AML-193 (cell line): ENCODE measurements at places on chromosomes 7 and 10.
A peak's percentile ranks its signal among the peaks of the same experiment; 100 is the strongest.

- no peak for DNase-seq
Observed at GRCh38 chr10:113476191-113476590, 76.7 kb upstream of the HABP2 start.

DNA sequence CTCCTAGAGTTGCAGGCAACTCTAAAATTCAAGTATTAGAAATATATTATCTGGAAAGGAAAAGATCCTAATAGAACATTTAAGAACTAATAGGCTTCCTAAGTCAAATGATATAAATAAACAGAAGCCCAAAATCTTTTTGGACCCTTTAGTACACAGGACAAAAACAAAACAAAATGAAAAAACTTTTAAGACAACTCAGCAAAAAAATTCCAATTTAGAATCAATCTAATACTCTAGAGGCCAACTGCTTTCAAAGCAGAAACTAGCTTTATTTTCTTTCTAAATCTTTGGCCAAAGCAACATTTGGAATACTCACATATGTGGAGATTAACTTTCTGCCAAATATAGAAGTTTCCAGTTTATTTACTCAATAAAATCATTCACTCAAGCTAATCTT is 65.2 kb downstream of the CALCR start:
- no peak for DNase-seq

- no peak for DNase-seq
Observed at GRCh38 chr7:79529881-79530235, 76.4 kb upstream of the MAGI2 start.

DNA sequence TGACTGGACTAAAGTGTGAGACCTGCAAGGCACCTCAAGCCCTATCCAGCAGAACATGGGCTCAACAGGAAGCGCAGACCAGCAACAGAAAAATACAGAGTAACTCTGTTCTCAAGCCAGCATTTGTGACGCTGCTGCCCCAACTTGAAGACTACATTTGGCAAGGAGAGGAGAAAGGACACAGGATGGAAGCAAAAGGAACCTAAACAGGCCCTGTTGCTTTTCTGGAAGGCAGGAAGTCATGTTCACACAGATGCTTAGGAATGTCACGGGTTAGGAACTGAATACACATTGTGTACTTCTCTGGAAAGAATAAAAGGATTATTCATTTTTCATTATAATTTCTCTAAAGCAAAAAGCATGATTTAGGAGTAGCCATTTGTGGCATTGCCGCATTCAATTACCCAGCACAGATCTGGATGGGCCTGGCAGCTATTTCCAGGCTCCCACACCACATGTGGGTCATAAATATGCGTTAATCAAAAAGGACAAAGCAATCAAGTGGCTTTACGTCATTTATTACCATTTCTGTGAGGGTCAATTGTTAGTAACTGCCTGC is 19.8 kb upstream of the TOMM7 start:
- DNase-seq = no peak

DNA sequence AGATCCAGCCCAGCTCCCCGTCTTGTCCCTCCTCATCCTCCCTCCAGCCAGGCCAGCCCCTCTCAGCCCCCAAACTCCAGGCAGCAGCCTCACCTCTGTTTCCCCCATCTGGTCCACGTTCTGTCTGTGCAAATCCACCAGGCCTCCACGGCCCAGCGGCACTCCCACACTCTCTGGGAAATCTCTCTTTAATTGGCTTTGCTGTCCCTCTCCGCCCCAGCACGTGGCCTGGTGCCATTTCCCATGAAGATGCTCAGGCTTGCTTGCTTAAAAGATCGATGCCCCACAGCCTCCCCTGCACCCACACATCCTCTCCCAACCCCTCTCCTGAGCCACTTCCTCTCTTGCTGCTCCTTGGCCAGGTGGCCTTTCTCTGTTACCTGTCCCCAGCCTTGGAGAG is 39.3 kb downstream of the PRF1 start:
- no peak for DNase-seq

GRCh38 chr7:91892821-91893340 is 12.4 kb upstream of the MTERF1 start:
- no peak for DNase-seq

DNA sequence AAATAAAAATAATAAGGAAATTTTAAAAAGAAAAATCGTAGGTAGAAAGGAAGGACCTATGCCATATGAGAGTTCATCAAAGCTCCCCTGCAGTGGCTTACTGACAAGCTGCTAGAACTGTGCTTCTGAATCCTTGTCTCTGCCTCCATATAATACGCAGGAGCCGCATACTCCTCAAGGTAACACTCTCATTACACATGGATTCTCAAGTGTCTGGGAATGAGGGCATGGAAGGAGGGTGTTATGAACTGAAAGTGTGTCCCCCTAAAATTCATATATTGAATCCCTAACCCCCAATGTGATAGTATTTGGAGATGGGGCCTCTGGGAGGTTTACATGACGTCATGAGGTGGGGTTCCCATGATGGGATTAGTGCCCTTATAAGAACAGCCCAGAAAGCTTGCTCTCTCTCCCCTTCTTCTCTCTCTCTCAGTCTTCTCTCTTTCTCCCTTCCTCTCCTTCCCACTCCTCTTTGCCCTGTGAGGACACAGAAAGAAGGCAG is 35.2 kb downstream of the CREB3L2 start:
- DNase-seq = no peak

DNA sequence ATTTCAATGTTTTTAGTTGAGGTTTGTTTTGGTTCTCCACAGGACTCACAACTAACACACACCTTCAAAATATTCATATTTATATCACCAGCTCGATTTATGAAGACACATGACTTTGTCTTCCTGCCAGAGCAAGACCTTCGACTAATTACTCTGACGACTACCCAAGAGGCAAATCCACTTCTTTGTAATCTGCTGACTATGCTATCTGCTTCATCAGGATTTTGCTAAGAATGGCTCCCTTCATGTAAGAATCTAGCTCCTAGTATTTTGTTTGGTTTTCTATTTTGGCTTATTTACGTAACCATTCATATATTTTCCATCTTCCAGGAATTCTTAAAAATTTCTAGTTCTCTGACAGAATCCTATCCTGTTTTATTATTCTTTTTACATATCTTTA is 93.0 kb downstream of the BRAF start:
- no peak for DNase-seq

DNA sequence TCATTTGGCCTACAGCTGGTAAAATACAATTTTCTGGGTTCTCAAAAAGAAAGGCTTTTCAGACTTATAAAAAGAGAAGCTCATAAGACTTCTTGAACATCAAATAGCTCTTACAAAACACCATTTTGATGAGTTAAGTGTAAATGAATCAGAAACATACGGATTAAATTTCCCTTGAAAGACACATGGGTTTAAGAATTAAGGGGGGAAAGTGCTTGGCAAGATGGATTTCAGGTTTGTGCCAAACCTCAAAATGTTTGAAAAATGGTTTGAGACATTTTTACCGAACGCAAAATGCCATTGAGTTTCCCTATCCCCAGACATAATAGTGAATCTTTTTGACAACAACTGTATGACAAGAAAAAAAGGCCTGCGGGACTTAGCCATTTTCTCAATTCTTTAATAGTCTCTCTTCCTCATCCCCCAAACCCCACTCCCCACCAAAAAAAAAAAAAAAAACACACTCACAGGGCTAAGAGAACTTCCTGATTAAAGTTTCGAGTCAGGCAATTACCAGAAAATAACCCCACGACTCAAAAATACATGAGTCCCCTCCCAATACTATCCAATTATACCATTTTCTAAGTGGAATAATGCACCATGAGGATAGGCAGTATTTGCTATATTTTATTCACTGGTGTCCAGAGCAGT is 260.1 kb downstream of the TRIL start:
- no peak for DNase-seq

GRCh38 chr10:126090911-126091728 is 194.8 kb downstream of the FANK1 start:
- DNase-seq = no peak

DNA sequence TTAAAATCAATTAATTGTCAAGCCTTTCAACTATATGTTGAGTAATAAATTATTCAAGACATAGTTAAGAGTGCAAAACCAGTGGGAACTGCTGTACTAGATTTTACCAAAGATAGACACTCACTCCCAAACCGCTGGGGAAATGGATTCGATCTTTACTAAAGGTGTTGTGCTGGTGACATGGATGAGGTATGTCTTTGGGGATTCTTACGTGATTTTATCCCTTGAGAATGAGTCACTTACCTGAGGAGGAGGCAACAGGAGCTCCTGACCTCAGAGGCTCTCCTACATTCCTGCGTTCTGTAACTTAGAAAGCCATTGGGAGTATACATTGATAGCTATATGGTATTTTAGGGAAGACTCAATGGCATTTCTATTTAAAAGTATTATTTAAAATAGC is 165.5 kb downstream of the PKD1L1 start:
- DNase-seq = no peak

DNA sequence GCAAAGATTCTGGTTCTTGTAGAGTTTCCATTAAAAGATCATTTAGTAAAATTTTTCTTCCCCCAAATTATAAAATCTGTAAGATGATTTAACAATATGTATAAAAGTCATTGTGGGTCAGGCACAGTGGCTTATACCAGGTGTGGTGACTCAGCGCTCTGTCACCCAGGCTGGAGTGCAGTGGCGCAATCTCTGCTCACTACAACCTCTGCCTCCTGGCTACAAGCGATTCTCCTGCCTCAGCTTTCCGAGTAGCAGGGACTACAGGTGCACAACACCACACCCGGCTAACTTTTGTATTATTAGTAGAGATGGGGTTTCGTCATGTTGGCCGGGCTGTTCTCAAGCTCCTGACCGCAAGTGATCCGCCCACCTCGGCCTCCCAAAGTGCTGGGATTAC is 68.0 kb downstream of the SEPTIN14 start:
- DNase-seq = no peak

GRCh38 chr10:132518572-132519381 is 18.8 kb upstream of the INPP5A start:
- no peak for DNase-seq

- no peak for DNase-seq
Observed at GRCh38 chr7:111027396-111027795, 63.5 kb upstream of the LRRN3 start.

DNA sequence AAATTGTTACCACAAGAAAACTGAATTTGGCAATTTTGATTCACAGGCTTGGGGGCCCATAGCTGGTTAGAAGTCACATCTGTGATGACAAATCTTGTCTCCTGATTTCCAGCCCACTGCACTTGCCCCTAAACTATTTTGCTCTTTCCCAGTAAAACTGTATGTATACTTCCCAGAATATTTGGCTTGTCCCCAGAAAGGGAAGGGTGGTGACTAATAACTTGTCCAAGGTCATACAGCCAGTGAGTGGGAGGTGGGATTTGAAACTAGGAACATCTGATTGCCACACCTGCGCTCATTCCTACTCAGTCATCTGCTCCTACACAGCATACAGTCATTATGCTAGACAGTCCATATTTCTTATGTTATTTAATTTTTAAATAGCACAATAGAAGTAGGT is 304.5 kb downstream of the SDHAF3 start:
- DNase-seq = no peak

DNA sequence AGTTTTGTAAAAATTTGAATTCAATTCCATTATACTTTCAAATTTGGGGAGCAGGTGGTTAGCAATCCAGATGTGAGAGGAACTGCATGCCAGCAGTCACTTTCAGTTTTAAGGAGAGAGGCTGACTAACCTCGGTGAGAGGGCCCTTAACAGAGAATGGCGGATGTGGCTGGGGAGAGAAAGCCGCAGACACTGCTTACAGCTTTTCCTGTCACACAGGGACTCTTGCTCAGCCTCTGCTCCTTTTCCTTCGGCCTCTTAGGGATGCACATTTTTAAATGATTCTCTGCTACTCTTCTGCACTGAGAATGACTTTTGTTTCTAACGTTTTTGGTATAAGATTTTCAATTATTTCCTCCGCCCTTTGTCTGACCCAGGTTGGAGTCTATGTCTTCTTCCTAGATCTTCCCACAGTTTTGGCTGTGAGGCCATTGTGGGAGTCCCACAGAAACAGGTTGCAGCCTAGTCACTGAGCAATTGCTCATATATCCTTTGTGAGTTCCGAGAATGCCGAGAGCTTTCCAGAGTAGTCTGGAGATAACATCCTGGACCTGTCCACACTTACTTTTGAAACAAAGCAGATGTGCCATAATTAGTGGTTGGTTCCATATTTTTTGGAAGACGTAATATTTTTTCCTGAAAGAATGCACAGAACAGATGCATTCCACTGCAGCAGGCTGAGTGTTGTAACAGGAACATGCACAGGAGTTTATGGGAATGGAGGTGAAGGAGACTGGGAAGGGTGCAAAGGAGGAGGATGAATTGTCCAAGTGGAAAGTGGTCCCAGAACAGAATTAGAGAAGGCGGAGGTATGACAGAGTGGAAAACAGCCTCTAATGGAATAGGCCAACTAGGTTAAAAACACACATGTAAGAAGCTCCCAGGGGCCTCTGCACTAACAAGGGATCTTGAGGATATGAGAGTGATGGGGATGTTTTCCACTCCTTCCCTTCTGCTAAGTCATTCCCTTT is 168.0 kb upstream of the ZNF32 start:
- DNase-seq = peak; percentile 46

GRCh38 chr10:11235771-11236170 is 218.1 kb downstream of the CELF2 start:
- DNase-seq = no peak

GRCh38 chr7:96701258-96701657 is 8.4 kb downstream of the SEM1 start:
- no peak for DNase-seq
